Cerebellum (tissue), 4 donors: ENCODE measurements at places on chromosomes 12 and 14. TPM values are rescaled to one million over a fixed set of nuclear protein-coding genes. Genes with fewer than 3 reads are reported as not detected.
A peak's percentile ranks its signal among the peaks of the same experiment; 100 is the strongest.

The JPH4 gene
- total RNA-seq = 33.3 TPM

The ANKRD13A gene
- total RNA-seq = 45.3 TPM

The ORMDL2 gene
- 8.3 TPM for total RNA-seq

The TBX5 gene
- total RNA-seq = not detected

The CFAP251 gene
- total RNA-seq = 12.4 TPM

The MUCL1 gene
- not detected for total RNA-seq

The FAIM2 gene
- 14.1 TPM for total RNA-seq

The FOXN4 gene
- 0.45 TPM for total RNA-seq

The SIX6 gene
- not detected for total RNA-seq

The TMTC1 gene
- 13.9 TPM for total RNA-seq

The C3AR1 gene
- total RNA-seq = 1.8 TPM

The STAB2 gene
- not detected for total RNA-seq

The SERPINA9 gene
- not detected for total RNA-seq

The EFS gene
- total RNA-seq = 19.8 TPM

The GDF3 gene
- total RNA-seq = not detected

The GLS2 gene
- total RNA-seq = 6.1 TPM

GRCh38 chr12:38543151-38543550 lies 226.6 kb downstream of the ALG10B start:
- no peak for DNase-seq

DNA sequence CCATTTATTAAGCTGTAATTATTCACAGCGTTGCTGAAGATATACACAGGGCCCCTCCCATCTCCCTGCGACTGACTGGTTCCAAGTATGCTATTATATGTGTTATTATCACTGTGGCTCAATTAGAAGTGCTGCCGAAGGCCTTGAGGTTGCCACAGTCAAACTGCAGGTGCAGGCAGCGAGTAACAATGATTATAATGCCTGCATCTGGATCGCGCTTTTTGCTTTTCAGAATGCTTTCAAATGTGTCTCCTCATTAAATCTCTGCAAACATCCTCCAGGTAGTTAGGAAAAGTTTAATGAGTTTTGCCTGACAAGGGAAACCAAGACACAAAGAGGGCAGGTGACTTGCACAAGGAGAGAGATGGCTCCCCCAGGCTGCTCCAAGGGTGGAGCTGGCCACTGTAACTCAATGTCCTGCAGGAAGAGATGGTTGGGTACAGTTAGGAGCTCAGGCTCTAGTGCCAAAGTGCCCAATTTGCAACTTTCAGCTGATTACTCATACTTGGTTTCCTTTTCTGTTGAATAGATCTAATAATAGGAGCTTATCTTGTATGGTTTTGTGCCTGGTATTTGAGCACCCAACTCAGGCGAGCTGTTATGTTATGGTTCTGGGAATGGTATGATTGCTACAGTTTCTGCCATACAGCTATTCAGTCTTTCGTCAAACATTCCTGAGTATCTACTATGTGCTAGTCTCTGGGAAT lies 1.7 kb upstream of the SYNE3 start:
- DNase-seq = no peak

GRCh38 chr12:124469193-124469888 lies 98.1 kb downstream of the NCOR2 start:
- no peak for DNase-seq

- DNase-seq = no peak
These were observed at the start of gene RIPK3 for GRCh38 chr14:24339284-24340151. Gene RIPK3 (minus strand): TSS chr14:24339991. CDS start chr14:24339826, 165 bp downstream.

- no peak for DNase-seq
These were observed 23.9 kb upstream of the ITGA5 start for GRCh38 chr12:54442961-54443360.

DNA sequence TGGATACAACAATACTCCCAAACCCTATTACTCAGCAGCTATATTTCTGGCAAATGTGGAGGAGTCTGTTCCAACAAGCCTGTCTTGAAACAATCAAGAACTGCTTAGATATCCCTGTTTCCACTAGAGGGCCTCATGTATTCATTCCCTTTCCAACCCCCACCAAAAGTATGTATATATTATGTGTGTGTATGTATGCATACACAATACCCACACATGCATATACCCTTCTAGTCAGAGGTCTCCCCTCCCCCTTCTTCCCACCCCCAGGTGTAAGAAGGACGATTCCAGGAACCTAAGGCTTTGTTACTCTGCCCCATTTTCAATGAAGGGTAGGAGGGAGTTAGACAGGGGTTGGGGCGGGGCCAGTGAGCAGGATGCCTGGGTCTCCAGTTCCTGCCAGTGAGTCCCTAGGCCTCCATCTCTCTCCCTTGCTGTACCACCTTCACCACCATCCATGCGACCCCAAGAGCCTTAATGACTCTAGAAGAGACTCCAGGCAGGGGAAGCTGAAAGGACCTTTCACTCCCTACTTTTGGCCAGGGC lies at the start of gene DGKA:
Gene DGKA, plus strand, starts transcription at position 392 of the 546 bp plus-strand sequence. CDS start 5,342 bp downstream, outside the sequence.
- peak; percentile 68 for DNase-seq

- DNase-seq = peak; percentile 74
These were observed 9.4 kb downstream of the ANKRD9 start for GRCh38 chr14:102500158-102500662.

DNA sequence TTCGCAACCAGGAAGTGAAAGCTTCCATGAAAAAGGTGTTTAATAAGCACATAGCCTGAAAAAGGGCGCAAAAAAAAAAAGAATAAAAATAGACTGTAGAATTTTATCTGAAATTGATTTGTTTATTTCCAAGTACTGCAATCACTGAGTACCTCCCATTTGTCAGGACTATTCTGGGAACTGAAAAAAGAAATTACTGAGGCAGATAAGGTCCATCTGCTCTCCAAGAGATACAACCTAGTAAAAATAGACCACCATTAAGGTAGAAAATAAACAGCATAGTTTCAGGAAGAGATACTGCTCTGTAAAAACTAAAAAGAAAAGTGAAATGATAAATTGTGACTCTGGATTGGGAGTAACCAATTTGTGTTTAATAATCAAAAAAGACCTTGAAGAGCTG lies 24.7 kb downstream of the OR4N2 start:
- no peak for DNase-seq

DNA sequence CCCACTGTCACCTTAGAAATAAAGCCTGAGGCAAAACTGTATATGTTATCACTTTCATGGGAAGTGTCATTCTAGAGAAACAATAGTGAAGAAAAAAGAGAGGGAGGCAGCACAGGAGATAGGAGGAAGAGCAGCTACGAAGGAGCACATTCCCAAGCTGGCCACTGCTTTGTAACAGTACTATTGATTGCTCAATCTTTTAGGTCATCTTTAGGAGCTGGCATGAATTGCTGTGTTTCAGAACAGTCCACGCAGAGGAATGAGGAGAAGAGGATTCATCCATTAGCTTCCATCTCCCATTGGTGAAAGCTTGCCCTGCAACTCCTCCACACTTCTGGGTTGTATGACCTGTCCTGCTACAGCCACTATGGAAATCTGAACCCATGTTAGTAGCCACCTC lies 372.5 kb upstream of the DDHD1 start:
- no peak for DNase-seq

DNA sequence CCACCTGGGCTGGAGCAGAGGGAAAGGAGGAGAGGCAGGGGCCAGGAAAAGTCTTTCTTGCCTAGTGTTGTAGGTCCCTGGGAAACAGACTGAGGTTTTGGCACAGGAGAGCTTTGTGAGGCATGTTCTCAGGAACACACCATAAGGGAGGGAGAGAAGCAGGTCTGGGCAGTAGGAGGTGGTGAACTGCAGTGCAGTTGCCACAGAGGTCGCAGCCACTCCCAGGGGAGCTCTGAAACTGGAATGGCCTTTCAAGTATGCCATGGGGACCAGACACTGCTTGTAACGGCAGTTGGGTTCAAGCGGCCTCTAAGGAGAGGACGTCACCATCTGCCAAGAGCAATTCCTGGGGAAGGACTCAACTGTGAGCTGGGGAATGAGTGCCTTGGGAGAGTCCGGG lies 35.4 kb upstream of the NKX2-8 start:
- no peak for DNase-seq

DNA sequence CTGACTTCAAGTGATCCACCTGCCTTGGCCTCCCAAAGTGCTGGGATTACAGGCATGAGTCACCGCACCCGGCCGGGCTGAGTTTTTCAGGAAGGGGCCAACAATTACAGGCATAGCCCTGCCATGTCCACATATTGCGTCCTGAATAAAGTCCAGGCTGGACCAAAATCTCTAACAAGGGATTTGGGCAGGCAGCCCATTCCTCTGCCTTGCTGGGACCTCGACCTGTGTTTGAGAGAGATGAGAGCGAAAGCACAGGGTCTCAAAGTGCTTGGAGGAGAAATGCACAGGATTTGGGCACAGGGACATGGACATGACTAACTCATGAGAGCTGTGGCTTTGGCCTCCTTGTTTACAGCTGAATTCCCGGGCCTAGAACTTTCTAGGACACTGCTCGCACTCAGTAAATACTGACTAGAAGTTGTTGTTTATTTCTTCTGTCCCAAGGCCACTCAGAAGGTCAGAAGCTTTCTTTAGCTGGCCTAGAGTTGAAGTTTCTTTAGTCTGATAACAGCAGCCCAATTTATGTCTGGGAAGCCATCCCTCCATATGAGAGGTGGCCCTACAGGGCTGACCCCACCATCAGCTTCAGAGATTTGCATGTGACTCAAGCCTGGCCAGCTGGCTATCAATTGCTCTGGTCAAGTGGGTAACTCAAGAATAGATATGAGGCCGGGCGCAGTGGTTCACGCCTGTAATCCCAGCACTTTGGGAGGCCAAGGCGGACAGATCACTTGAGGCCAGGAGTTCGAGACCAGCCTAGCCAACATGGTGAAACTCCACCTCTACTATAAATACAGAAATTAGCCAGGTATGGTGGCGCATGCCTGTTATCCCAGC lies 11.7 kb downstream of the CAMKK2 start:
- no peak for DNase-seq

DNA sequence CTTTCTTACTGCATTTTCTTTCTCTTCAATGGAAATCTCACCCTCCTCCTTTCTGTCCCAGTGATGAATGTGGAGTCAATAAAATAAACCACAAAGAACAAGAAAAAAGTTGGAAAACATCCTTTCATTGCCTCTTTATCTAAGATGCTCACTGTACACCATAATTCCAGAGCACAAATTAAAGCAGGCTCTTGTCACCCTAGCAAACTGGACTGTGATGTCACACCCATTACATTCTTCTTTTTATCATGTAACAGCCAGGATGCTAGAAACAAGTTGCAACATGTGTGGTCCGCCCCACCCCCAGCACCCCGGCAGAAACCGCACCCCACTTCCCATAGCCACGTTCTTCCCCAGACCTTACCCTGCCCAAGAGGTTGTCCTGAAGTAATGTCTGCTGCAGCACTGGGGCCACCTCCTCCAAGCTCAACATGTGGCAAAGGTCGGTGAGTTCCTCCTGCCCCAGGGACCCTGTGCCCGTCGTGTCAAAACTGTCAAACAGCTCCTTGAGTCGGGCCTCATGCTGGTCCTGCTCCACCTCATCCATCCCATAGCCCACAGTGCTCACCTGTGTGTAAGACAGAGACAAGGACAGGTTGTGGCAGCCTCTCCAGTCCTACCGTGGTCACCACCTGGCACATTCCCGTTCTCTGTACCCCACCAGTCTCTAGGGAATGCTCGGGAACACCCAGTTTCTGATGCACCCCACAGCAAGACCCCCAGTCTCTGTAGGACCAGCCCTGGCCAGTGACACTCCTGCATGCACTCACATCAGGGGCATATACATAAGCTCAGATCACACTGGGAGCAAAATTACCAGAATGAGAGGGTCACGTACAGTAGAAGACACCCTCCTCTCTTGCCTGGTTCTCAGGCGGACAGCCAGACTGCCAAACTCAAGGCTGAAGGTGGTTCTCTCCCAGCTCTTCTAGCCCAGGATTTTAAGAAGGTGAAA lies 9.2 kb downstream of the NIN start:
- no peak for DNase-seq

- DNase-seq = no peak
These were observed 20.2 kb downstream of the PRKCH start for GRCh38 chr14:61341275-61342206.

GRCh38 chr12:26773313-26774104 lies 59.5 kb downstream of the ITPR2 start:
- no peak for DNase-seq

- DNase-seq = no peak
These were observed 36.8 kb downstream of the YARS2 start for GRCh38 chr12:32718926-32719325.

DNA sequence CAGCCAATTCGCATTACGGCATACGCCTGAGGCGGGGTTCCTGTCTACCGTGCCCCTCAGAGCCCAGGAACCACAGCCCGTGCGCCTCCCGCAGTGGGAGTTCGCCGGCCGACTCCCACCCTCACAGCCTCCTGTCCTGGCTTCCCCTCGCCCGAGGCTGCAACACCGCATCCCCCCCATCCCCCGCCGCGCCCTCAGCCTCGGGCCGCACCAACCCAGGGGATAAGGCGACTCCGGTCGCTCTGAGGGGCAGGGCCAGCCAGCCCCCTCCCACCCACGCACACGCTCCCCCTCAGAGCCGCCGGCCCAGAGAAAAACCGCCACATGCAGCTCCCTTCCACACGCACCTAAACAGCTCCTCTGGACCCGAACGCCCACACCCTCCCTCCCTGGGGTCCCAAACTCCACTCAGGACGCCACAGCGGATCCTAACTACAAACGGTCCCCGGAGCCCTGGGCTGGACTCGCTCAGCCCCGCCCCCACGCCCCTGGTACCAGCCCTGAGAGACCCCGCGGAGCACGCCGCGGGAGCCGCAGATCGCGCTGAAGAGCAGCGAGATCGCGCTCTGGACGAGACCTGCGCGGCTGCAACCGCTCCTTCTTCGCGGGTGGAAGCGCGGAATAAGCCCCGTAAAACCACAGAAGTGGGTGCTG lies at the start of gene C14orf39:
Gene C14orf39, minus strand, starts transcription at position 466 of the 654 bp plus-strand sequence. CDS start 985 bp downstream, outside the sequence.
- no peak for DNase-seq

DNA sequence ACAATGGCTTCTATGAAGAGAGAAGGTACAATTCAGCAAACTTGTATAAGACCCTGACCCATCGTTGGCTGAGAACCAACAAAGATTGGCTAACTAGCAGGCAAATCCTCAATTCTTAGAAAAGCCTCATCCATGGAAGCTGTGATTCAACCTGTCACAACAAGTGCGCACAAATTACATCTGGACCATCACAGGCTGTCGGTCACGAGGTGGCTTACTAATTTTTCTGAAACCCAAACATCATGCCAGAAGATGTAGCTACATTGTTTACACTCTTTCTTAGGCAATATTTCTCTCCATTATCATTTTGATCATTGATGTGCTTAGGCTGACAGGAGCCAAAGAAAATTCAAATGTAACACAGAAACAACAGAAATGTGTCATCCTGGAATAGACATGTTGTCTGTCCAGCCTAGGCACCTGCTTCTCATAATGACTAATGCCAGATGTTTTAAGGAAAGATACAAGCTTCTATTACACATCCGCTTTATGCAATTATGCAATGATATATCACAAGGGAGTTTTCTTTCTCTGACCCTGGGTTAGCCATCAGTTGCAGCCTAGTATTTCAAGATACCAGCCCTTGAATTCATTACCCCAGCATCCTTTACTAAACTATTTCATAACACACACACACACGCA lies 92.9 kb upstream of the DIO2 start:
- DNase-seq = no peak

- no peak for DNase-seq
These were observed 369.8 kb downstream of the AACS start for GRCh38 chr12:125434936-125435443.
